ENCODE measurements at places on chromosomes 1 and 21.

DNA sequence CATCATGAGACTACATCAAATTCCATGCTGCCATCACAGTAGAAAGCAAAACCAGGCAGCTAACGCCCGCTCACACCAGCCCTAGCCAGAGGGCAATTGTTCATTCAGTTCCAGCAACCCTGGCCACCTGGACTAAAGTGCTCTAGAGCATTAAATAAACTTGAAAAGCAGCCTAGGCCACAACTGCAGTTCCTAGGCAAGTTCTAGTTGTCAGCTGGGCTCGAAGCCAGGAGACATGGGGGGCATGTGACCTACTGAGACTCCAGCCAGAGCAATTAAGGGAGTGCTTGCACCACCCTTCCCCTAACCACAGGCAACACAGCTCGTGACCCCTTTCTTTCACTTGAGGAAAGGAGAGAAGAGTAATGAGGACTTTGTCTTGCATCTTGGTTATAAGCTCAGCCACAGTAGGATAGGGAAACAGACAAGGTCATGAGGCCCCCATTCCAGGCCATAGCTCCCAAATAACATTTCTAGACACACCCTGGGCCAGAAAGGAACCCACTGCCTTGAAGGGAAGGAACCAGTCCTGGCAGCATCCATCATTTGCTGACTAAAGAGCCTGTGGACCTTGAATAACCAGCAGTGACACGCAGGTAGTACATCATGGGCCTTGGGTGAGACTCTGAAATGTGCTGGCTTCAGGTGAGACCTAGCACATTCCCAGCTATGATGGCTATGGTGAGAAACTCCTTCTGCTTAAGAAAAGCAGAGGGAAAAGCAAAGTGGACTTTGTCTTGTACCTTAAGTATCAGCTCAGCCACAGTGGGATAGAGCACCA, 77.0 kb downstream of the ZZZ3 start:
- H3K36me3 ChIP-seq, result peaks cover 46% of the 10 kb centered on the region
- no peak overlapping the region for H3K4me3 ChIP-seq
- no peaks in the 10 kb centered on the region for H3K4me1 ChIP-seq
- no peak overlapping the region for H3K27ac ChIP-seq

DNA sequence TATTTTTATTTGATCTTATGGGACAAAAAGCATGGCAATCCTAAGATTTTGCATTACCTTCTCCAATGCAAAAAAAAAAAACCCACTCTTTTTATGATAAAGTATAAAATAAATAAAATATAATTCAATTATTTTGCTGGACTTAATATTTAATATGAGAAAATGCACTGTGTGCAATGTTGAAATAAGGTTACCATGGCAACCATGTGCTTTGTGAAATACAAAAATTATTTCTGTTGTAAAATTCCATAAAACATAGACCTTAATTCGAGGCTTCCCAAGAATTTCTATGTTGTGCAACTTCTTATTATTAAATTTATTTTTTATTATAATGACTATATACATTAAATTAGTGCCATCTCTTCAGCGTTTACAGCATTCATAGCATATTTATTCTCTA, 989.5 kb downstream of the MRPL39 start:
- H3K4me3 ChIP-seq, result no peak overlapping the region
- no peak overlapping the region for H3K27ac ChIP-seq
- DNase-seq, result no peak

- H3K27me3 ChIP-seq, result peaks cover 7% of the 10 kb centered on the region
- DNase-seq, result no peak
- no peaks in the 10 kb centered on the region for H3K36me3 ChIP-seq
- no peak overlapping the region for H3K4me3 ChIP-seq
Observed at GRCh38 chr21:28910280-28910887, 82.3 kb downstream of the LTN1 start.

DNA sequence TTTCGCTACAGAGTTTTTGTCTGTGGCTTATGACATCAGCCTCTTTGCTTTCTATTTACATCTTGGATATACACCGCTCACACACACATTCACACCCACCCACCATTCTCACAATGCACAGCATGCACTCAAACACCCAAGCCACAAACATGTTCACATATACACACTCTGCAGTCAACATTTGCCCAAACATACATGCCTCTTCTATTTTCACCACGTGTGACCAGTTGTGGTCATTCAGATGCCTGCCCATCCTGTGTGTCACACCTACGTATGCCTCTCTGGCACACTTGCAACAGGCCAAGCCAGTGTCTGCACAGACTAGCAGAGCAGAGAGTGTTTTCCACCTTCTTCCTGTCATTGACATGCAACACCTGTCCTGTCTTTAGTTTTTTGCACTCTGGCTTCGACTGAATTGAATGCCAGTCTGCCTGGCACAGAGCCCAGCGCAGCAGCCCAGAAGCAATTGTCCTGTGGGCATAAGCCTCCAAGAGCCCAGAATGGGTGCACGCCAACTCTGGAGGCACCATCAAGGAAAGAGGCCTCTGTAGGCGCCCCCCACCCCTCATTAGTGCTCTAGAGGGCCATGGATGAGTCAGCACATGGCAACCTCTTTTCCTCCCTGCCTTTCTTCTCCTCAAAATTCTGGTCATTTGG, 37.7 kb upstream of the LRRN2 start:
- DNase-seq, result no peak
- peaks cover 19% of the 10 kb centered on the region for H3K27me3 ChIP-seq
- H3K4me1 ChIP-seq, result no peaks in the 10 kb centered on the region
- no peak overlapping the region for H3K27ac ChIP-seq
- H3K36me3 ChIP-seq, result no peaks in the 10 kb centered on the region

- H3K4me3 ChIP-seq, result no peak overlapping the region
- H3K4me1 ChIP-seq, result peaks cover 14% of the 10 kb centered on the region
- H3K36me3 ChIP-seq, result peaks cover 30% of the 10 kb centered on the region
- peaks cover 95% of the 10 kb centered on the region for H3K27me3 ChIP-seq
- DNase-seq, result no peak
Observed at GRCh38 chr1:118982821-118983557, 5.2 kb downstream of the TBX15 start.

DNA sequence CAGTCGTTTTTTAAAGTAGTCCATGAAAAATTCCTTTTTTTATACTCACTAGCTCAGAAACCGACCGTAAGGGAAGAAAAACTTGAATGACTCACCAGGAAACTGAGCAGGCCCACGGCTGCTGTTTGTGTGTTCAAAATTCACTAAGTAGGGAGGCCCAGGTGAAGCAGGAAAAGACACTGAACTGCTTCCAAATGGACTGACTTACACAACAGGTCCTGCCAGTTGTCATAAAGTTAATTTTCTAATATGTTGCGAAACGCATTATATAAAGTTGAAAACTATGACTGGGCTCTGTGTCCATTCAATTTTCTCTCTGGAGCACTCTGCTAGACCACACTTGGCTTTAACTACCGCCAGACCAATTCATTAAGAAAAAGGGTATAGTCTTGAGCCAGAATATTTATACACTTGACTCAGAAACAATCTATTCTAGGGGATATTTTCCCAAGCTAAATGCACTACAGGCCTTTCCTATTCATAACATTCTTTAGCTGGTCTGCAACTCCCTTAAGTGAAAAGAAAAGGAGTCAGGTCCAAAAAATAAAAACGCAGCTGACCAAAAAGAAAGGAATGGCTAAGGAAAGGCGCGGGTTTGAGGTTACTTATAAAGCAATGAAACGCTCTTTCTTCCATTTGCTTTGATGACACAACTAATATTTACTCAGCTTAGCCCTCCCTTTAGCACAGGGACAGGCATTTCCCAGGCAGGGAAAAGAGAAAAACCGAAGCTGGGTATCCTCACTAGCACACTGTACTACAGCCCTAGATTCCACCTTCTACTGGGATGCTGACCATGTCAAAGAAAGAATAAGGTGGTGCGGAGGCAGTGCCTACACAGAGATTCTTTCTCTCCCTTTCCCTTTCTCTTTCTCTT, 306.3 kb upstream of the ESRRG start:
- H3K4me1 ChIP-seq, result peaks cover 7% of the 10 kb centered on the region
- no peaks in the 10 kb centered on the region for H3K36me3 ChIP-seq
- no peak overlapping the region for H3K4me3 ChIP-seq
- H3K27ac ChIP-seq, result no peak overlapping the region

DNA sequence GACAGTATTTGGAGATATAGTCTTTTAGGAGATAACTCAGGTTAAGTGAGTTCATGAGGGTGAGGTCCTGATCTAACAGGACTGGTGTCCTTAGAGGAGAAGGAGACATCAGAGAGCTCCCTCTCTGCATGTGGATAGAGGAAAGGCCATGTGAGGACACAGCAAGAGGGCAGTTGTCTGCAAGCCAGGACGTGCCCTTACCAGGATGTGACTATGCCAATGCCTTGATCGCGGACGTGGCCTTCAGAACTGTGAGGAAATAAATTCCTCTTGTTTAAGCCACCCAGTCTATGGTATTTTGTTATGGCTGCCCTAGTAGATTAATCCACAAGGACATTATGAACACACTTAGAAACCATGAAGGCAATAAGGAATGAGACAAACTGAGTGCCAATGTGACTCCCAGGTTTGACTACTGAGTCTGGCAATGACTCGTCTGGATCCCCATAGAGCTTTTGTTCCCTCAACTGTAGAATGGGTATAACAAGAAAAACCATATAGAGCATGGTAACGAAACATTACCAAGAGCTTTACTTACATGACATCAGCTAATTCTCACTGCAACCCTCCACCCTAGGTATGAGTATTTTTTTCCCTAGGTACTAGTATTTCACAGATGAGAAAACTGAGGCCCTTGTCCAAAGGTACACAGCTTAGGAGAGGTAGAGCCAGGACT, 6.5 kb downstream of the URB1 start:
- no peak overlapping the region for H3K27ac ChIP-seq
- DNase-seq, result no peak
- H3K4me3 ChIP-seq, result no peak overlapping the region
- H3K27me3 ChIP-seq, result no peaks in the 10 kb centered on the region
- peaks cover 26% of the 10 kb centered on the region for H3K36me3 ChIP-seq

DNA sequence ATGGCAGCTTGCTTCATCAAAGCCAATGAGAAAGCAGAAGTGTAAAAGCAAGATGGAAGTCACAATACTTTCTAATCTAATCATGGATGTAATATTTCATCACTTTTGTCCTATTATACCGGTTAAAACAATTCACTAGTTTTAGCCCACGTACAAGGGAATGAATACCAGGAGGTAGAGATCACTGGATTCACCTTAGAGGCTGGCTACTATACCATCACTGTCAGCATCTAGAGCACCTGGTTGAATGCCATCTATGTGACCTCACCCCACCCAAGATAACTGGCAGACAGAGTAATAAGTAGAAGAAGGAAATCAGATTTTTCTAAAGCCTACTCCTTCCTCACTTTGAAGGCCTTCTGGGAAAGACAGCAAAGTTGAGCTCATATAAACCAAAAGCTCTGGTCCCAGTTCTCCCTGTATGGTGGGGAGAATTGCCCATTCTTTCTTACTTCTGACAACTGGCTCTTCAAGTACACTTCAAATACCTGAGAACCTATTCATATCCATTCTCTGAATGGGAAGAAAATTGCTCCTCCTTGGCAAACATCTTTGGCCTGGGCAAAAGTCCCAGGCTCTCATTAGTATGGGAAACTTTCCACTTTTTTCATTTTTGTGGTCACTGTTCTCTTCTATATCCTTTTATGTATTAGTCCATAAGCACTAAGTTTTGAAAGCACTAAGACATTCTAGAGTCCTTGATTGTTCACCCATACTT, 24.8 kb downstream of the HSD3B1 start:
- peaks cover 3% of the 10 kb centered on the region for H3K27me3 ChIP-seq
- no peak overlapping the region for H3K4me3 ChIP-seq
- no peak overlapping the region for H3K27ac ChIP-seq
- H3K36me3 ChIP-seq, result no peaks in the 10 kb centered on the region
- DNase-seq, result no peak
- H3K4me1 ChIP-seq, result no peaks in the 10 kb centered on the region

- peaks cover 26% of the 10 kb centered on the region for H3K27me3 ChIP-seq
- H3K4me1 ChIP-seq, result peaks cover 56% of the 10 kb centered on the region
- peak overlapping the region; percentile 80 for H3K27ac ChIP-seq
- DNase-seq, result peak; percentile 64
- no peak overlapping the region for H3K4me3 ChIP-seq
Observed at GRCh38 chr1:224170748-224171478, 12.1 kb upstream of the DEGS1 start.

DNA sequence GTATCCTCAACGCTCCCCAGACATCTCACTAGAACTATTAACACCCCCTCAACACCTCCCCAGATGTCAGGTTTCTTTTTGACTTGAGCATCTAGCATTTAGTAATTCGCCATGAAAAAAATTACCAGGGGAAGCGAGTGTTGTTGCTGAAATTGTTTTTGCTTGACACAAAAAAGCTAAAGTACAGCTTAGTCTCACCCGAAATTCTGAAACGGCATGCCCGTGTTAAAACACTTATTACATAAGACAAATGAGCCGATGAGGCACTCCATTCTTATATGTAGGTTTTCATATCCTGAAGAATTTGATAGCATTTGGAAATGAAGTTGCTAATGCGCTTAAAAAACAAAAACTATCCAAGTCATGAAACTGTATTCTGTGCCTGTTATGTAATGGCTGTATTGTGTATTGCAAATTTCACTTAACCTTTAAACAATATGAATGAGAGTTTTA, 1.3 kb upstream of the NRIP1 start:
- H3K27me3 ChIP-seq, result peaks cover 5% of the 10 kb centered on the region
- H3K4me1 ChIP-seq, result peaks cover 37% of the 10 kb centered on the region
- peaks cover 6% of the 10 kb centered on the region for H3K36me3 ChIP-seq
- DNase-seq, result no peak

DNA sequence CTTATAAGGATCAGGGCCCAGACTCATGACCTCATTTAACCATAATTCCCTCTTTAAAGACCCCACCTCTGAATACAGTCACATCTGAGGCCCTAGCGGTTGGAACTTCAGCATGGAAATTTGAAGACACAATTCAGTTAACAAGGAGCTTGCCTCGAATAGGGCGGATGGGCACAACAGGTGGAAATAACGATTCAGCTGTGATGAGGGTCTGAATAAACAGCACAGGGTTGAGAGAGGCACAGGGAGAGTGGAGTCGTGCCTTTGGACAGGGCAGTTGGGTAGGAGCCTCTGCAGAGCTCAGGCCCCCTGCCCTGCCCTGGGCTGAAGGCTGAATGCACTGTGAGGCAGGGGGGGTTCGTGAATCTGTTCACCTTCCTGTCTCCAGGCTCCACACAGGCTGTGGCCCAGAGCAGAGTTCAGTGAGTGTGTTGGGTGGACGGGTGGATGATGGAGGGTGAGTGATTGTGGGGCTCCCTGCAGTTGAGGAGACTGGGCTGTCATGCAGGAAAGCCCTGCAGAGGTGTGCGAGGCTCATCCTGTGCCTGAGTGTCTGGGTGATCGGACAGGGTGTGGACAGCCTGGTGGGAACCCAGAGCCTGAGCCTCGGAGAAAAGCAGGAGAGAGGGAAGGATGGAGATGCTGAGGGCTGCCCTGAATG, 243.1 kb downstream of the FOXD2 start:
- no peak for DNase-seq
- H3K4me3 ChIP-seq, result no peak overlapping the region
- H3K36me3 ChIP-seq, result no peaks in the 10 kb centered on the region
- H3K4me1 ChIP-seq, result no peaks in the 10 kb centered on the region

All from activated naive CD4-positive, alpha-beta T cell treated with anti-CD3 and anti-CD28 coated beads, Interleukin-2, amount 10 ng/mL, durations not matched to agents 7 days and 5 days (primary cell).